ENCODE measurements at places on chromosomes 2 and 18.

DNA sequence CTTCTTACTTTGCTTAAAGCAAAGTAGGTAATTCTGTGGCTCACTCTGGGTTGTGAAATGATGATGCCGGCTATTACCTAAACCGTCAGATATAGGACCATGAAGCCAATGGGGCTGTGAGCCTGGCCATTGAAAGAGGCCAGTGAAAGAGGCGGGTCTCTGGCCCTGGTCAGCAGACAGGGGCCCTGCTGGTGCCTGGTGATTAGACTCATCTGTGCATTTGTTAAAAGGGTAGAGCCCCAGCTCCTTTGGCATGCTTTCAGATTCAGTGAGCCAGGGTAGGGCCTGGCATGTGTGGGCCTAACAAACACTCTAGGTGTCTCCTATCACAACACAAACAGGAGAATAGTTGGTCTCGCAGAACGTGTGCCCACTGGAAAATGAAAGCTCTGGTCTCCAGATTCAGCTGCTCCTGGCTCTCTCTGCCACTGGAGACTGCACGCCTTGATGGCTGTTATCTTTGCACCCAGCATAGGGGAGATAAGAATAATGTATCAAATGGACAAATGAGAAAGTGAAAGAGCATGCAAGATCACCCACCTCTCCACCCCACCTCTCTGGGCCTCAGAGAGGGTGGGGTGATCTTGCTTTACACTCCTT, 6.9 kb downstream of the LRRC30 start:
- DNase-seq = no peak

- DNase-seq = no peak
Measured at GRCh38 chr18:76615065-76615733, 120.2 kb upstream of the ZNF516 start.

- DNase-seq = no peak
Measured at GRCh38 chr2:219280651-219281050, 1.5 kb downstream of the DNAJB2 start.

GRCh38 chr2:162343492-162343823, 474 bp upstream of the GCA start:
- DNase-seq = no peak

GRCh38 chr2:106261871-106262321, 67.8 kb upstream of the UXS1 start:
- DNase-seq = no peak

GRCh38 chr2:35410431-35411061, 945.0 kb upstream of the CRIM1 start:
- peak; percentile 15 for DNase-seq

DNA sequence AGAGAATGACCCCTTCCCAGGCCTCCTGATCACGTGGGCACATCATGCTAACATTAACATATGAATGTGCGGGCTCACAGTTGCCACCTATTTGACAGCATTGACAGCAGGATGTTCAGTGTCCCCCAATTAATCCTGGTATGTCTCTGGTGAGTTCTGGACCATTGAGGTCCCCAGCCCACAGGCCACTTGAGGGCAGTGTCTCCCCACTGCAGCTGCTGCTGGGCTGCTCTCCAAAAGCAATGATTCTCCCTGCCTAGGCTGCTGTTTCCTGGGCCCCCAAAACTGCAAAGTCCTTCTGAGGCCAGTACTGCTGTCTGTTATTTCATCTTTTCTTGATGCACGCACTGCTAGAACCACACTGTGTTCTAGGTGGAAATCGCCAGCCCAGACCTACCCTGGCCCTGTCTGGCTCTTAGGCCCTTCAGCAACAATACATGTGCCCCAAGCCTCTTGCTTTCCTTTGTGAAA, 52.7 kb upstream of the MAPK4 start:
- no peak for DNase-seq

DNA sequence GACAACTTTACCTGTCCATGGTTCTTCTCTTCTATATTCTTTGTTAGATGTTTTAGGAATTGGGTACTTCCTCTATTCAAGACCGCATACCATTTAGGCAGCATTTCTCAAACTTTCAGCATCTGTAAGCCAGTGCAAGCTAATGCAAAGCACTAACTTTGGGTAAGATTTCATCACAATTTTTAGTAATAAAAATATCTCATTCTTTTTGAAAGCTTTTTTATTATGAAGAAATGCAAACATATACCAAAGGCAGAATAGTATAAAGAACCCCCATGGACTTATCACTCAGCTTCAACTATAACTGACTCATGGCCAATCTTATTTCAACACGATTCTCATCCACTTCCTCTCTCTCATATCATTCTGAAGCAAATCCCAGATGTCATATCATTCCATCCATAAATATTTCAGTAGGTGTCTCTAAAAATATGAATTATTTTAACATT, 32.9 kb downstream of the INO80C start:
- no peak for DNase-seq

DNA sequence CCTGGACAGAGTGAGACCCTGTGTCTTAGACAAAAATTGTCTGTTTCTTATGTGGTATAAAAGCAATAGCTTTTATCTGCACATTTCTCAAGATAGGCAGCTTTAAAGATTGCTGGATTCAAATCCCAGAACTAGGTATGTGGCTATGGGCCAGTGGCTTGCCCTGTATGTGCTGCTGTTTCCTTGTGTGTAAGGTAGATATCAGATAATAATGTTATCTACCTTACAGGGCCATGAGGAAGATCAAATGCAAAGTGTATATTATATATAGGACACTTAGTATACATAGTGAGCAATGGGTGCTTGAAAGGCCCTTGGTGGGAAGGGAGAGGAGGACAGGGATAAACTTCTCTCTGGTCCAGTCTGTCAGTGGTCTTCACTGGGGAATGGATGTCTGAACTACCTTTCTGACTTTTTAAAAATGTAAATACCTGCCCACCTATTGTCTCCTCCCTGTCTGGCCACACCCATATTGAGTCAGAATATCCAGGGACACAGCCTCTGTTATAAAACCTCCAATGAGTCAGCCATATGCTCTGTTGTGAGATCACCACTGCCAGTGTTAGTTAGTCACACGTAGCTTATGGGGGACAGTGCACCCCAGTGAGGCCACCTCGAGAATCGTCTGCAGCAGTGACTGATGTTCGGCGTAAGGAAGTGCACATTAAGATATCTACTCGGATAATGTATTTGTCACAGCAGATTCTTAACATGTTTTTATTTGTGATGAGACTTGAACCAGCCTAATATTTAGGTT, 383.4 kb downstream of the PTPRM start:
- DNase-seq = no peak

DNA sequence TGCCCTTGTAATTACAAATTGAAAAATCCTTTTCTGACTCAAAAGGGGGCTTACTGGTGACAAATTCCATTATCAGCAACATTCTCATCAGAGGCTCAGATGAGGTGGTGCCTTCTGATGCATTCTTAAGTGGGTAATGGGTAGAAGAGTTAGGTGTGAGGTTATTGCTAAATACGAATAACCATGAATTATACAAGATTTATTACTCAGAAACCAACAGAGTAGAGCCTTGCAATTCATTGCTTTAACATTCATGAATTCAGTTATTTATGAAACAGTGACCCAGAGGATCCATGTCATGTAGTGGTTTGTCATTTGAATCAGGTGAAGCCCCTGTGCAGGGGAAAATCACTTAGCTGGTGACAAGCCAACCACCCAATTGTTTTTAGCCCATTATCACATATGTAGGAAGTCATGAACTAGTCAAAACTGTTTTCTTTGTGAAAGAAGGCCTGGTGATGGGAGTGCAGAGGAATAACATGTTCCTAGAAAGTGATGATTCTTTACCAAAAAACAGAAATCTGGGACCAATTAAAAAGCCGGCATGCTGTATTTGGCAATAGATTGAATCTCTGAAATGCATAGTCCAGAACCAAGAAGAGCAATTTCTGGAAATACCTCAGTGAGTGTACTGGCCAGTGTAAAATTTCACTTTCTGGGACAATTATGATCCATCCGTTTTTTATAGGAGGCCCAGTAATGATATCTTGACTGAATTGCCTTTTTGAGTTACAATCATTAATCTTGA, 70.2 kb downstream of the CRIM1 start:
- no peak for DNase-seq

DNA sequence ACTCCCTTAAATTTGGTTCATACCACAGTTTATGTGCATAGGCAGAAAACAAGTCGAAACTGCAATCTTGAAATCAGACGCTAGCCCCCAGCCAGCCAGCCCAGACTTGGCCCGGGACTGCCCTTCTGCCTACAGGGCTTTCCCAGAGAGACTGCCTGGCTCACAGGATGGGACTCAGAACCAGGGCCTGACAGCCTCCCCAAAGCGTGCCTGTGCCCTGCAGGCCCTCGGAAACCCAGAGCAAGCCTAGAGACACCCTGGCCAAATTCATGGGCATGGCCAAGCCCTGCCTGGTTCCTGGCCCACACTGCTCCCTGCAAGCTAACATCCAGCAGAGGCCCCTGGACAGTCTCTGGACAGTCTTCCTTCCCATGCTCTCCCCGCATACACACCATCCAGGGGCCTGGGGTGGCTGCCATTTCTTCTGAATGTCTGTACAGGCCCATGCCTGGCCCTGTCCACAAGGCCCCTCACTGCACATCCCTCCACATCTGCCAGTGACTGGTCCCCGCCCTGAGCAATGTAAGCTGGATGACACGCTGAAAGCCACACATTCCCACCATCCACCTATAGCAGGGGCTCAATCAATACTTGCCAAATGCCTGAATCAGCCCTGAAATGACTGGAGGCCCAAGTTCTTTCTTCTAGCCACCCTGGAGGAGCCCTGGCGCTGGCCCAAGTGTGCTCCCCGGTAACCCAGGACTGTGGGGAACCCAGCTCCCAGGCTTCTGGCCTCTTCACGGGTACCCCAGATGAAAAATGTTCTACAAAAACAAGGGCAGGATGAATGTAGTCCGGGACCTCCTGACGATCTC, 73.1 kb downstream of the HDAC4 start:
- no peak for DNase-seq

DNA sequence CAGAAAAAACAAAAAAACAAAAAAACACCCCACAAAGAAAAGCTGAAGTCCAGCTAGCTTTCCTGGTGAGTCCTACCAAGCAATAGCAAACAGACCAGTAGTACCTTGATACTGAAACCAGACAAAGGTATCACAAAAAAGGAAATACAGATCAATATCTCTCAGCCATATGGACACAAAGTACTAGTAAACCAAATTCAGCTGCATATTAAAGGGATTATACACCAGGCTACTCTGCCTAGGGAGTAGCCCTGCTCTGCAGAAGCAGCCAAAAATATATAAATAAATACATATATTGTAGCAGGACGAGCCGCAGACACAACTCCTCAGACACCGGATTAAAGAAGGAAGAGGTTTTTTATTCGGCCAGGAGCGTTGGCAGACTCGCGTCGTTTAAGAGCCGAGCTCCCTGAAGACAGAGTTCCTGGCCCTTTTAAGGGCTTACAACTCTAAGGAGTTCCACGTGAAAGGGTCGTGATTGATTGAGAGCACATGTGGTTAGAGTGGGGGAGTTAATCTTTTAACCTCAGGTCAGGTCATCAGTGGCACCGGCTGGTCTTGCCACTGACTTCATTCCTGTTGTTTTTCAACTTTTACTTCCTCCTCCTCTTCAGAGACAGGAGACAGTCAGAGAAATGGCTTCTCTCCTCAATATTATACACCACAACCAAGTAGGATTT, 38.4 kb upstream of the DTNB start:
- DNase-seq = no peak

DNA sequence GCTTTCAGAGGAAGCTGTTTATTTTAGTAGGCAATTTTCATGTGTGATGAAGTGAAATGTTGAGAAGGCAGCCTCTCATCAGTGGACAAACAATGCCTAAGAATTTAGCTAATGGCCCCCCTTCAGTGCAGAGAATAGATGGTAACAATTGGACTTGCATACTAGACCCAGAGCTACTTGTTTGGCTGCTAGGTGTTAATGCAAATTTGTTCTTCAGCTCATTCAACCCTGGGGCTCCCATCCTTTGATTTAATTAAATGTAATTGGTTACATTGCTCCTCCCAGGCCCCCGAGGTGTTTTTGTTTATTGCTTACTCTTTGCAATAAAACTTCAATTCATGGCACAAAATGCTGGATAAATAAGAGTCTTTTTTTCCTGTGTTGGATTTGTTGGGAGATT, 68.6 kb downstream of the CAMKMT start:
- DNase-seq = no peak

DNA sequence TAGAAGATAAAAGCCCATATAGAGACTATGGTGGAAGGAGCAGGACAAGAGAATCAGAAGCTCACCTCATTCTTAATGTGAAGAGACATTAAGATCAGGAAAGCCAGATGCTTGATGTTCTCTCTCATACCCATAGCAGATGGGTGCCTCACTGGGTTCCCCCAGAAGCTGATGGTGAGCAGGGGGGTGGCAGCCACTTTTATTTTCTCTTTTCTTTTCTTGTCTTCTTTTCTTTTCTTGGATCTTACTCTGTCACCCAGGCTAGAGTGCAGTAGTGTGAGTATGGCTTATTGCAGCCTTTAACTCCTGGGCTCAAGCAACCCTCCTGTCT, 14.8 kb upstream of the CXCR4 start:
- no peak for DNase-seq

- DNase-seq = peak; percentile 15
Measured at GRCh38 chr18:31555971-31556747, 35.5 kb upstream of the TTR start.

GRCh38 chr2:112141626-112142007, 3.4 kb downstream of the FBLN7 start:
- DNase-seq = no peak

DNA sequence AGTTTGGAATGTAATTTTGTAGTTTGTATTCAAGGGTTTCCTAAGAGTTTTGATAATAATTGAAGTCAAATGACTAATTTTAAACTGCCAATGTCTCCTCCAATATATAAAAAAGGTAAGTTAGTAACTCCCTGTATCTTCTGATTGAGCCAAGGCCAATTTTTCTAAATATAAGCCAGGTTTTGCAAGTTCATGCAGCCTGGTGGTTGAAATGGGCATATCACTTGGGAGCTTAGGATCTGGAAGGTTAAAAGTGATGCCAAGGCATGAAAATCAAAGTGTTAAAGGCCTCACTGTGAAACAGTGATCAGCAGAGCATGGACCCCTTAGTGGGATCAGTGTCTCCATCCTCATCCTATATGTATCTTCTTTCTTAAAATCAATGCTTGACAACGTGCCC, 60.5 kb downstream of the MERTK start:
- DNase-seq = no peak

- no peak for DNase-seq
Measured at GRCh38 chr2:113079131-113079530, 11.4 kb downstream of the IL1F10 start.

DNA sequence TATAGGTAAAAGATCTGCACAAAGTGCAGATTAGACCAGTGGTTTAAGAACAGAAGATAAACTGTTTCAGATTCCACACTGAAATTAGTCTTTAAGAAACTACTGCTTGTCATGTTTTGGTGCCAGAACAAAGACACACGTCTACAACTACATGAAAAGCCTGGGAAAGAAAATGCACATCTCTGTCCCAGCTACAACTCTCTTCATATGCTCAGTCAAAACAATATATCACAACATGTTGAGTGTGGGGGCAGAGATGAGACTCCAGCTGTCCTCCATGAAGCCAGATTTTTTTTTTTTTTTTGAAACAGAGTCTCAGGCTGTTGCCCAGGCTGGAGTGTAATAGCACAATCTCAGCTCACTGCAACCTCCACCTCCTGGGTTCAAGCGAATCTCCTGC, 52.6 kb upstream of the BIN1 start:
- DNase-seq = no peak
